ENCODE measurements at places on chromosomes 11 and 22. TPM values are rescaled to one million over a fixed set of nuclear protein-coding genes. Genes with fewer than 3 reads are reported as not detected.

SLC22A6 gene
- total RNA-seq, result not detected

CDC42BPG gene
- under 0.01 TPM for total RNA-seq

TMEM191B gene
- 0.60 TPM for total RNA-seq

OR8B3 gene
- total RNA-seq, result not detected

ANGPTL5 gene
- not detected for total RNA-seq

APOBEC3A gene
- not detected for total RNA-seq

MAPK8IP1 gene
- 3.3 TPM for total RNA-seq

EHF gene
- total RNA-seq, result 0.23 TPM

MS4A5 gene
- not detected for total RNA-seq

OR5B21 gene
- not detected for total RNA-seq

OLFML1 gene
- 0.15 TPM for total RNA-seq

ZFPL1 gene
- 21.5 TPM for total RNA-seq

UPB1 gene
- total RNA-seq, result not detected

CRACR2B gene
- 0.45 TPM for total RNA-seq

CARD18 gene
- not detected for total RNA-seq

OSBP2 gene
- total RNA-seq, result 0.45 TPM

TMEM225 gene
- not detected for total RNA-seq

MPEG1 gene
- total RNA-seq, result not detected

MGAT3 gene
- total RNA-seq, result 0.23 TPM

APOBEC3B gene
- total RNA-seq, result 0.82 TPM

All from smooth muscle cell of the coronary artery (primary cell).